Esophagus squamous epithelium (tissue), 5 donors: ENCODE measurements at places on chromosomes 7 and 10.

GRCh38 chr7:68730194-68730593 is 868.1 kb upstream of the AUTS2 start:
- H3K4me3 ChIP-seq, result no peak overlapping the region
- H3K27me3 ChIP-seq, result no peaks in the 10 kb centered on the region
- no peaks in the 10 kb centered on the region for H3K4me1 ChIP-seq
- H3K27ac ChIP-seq, result no peak overlapping the region
- H3K36me3 ChIP-seq, result no peaks in the 10 kb centered on the region

DNA sequence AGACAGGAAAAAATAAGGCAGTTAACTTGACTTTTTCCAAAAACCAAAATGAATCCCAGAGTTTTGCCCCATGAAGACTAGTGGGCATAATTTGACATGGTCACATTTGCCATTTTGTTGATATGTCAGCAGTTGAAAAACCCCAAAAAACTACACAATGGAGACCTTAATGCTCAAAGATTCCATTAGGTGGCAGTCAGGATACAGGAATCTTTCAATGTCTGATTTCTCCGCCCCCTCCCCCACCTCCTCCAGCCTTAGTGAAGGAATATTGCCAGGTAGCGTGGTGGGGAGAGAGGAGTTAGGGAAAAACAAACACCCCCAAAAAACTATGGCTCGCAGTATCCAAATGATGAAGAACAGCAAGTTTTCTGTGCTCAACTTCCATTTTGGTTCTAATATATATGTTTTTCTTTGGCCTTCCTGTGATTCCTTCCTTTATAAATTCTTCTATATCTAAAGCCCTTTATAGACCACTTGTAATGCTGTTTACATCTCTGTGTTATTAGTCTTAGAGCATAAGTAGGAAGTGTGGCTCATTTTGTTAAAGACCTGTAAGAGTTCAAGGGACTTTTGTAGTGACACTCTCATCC is 6.7 kb upstream of the SMNDC1 start:
- H3K27ac ChIP-seq, result no peak overlapping the region
- H3K4me3 ChIP-seq, result no peak overlapping the region
- DNase-seq, result no peak
- H3K4me1 ChIP-seq, result no peaks in the 10 kb centered on the region
- H3K36me3 ChIP-seq, result no peaks in the 10 kb centered on the region

DNA sequence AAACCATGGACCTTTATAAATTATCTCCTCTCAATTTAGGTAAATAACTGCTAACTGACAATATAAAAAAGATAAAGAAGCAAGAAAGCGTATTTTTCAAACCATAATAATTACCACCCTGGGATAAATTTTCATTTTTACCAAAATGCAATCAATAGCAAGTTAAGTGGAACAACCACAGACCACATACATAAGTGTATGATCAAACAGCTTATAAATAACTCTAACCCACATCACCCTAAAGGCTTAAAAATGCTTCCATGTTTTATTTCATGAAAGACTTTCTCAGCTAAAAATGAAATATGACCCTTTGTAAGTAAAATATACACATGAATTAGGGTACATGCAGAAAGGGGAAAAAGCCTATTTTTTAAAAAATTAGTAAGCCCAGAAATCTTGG is 156.5 kb downstream of the SGMS1 start:
- H3K27ac ChIP-seq, result no peak overlapping the region
- H3K36me3 ChIP-seq, result no peaks in the 10 kb centered on the region
- DNase-seq, result no peak
- no peak overlapping the region for H3K4me3 ChIP-seq

DNA sequence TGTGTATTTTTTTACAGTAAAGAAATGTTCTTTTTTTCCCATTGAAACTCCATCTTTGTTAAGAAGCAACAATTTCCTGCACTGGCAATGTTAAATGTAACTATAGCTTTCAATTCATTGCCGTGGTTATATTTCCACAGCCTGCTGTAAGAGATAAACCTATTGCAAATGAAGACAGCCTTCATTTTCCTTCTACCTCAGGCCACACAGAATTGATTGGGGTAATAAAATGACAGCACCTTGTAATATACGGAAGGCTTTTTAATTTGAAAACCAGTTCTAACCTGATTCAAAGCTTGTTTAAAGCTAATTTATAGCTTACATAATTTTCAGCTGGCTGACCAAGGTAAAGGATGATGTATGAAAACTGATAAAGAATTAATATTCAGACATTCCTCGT is 161.9 kb downstream of the PHF14 start:
- H3K4me3 ChIP-seq, result no peak overlapping the region
- no peak overlapping the region for H3K27ac ChIP-seq
- no peaks in the 10 kb centered on the region for H3K27me3 ChIP-seq

DNA sequence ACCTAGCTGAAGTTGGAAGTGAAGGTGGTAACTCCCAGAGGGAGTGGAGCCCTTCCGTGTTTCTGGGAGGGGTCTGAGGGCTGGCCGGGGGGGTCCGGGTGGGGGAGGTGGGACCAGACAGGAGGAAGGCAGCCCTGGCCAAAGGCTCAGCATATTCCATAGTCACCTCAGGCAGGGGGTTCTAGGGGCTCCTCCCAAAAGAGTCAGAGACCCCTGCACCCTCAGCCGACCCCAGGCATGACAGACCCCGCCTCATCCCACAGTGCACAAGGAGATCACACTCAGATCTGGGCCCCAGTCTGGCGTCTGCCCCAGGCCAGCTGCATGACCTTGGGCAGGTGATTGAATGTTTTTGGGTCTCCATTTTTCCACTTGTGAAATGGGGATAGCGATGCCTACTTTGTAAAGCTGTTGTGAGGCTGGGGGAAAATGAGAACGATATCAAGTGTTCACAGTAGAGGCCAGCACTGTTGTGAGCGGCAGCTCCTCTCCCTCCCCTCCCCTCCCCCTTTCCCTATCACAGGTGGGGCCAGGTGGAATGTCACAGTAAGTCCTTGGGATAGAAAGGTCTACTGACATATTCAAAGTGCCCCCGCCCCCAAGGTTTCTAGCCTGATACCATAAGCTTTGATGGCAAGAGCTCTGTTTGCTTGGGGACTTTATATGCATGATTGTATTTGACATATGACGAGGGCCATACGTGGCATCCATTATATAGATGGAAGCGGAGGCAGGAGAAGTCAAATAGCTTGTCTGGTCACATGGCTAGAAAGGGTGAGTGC is 33.3 kb downstream of the DNAJB12 start:
- peak overlapping the region; percentile 88 for H3K27ac ChIP-seq
- no peak overlapping the region for H3K4me3 ChIP-seq
- no peaks in the 10 kb centered on the region for H3K36me3 ChIP-seq
- no peak for DNase-seq
- H3K4me1 ChIP-seq, result peaks cover 98% of the 10 kb centered on the region

GRCh38 chr7:149800169-149800555 is 26.8 kb upstream of the ZNF467 start:
- no peak overlapping the region for H3K4me3 ChIP-seq
- no peaks in the 10 kb centered on the region for H3K36me3 ChIP-seq
- no peak for DNase-seq
- no peak overlapping the region for H3K27ac ChIP-seq
- no peaks in the 10 kb centered on the region for H3K27me3 ChIP-seq

DNA sequence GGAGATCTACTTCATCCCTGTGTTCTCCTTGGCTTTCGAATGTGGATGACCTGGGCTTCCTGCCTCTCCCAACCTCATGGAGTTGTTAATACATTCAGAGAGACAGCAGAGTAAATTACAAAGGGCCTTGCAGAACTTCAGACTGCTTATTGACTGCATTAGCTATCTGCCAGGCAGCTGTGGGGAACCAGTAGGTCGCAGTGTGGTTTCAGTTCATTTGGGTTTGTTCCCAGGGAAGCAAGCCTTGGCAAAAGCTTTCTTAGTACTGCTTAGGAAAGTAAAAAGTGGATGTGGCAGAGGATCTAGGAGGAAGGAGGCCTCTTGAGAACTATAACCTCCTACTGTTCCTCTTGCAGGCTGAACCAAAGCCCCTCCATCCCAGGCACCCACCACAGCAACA is 9.2 kb downstream of the NPFFR1 start:
- H3K27me3 ChIP-seq, result no peaks in the 10 kb centered on the region
- no peaks in the 10 kb centered on the region for H3K4me1 ChIP-seq
- no peak overlapping the region for H3K27ac ChIP-seq
- no peak overlapping the region for H3K4me3 ChIP-seq
- no peak for DNase-seq
- no peaks in the 10 kb centered on the region for H3K36me3 ChIP-seq

- no peak overlapping the region for H3K27ac ChIP-seq
- no peaks in the 10 kb centered on the region for H3K27me3 ChIP-seq
- H3K4me1 ChIP-seq, result peaks cover 67% of the 10 kb centered on the region
- no peak for DNase-seq
- H3K4me3 ChIP-seq, result no peak overlapping the region
- no peaks in the 10 kb centered on the region for H3K36me3 ChIP-seq
These were observed 5.3 kb downstream of the CPXM2 start for GRCh38 chr10:123886292-123886691.

DNA sequence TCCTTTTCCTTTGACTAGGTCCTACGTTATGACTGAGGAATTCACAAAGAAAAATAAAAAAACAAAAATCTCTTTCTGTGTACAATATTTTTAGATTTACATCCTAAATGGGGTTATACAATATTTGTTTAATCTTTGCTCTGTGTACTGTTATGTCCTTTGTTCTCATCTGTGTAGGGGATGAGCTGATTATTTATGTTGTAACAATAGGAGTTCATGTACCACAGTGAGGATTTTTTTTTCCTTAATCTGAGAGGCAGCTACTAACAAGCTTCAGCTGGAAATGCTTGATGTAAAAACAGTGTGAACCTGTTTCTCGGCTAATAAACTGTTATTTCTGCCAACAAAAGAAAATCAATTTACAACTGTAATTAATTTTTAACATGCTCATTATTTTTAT is 58.0 kb downstream of the ORC5 start:
- H3K36me3 ChIP-seq, result no peaks in the 10 kb centered on the region
- no peak for DNase-seq
- no peaks in the 10 kb centered on the region for H3K4me1 ChIP-seq
- H3K27me3 ChIP-seq, result no peaks in the 10 kb centered on the region

- peak overlapping the region; percentile 39 for H3K27ac ChIP-seq
- no peak for DNase-seq
- no peaks in the 10 kb centered on the region for H3K36me3 ChIP-seq
- H3K4me1 ChIP-seq, result peaks cover 6% of the 10 kb centered on the region
These were observed 59.7 kb downstream of the PROSER2 start for GRCh38 chr10:11882646-11883375.

GRCh38 chr7:33806298-33807154 is 98.8 kb upstream of the BMPER start:
- peaks cover 11% of the 10 kb centered on the region for H3K4me1 ChIP-seq
- H3K27me3 ChIP-seq, result no peaks in the 10 kb centered on the region
- H3K4me3 ChIP-seq, result no peak overlapping the region
- H3K27ac ChIP-seq, result no peak overlapping the region

DNA sequence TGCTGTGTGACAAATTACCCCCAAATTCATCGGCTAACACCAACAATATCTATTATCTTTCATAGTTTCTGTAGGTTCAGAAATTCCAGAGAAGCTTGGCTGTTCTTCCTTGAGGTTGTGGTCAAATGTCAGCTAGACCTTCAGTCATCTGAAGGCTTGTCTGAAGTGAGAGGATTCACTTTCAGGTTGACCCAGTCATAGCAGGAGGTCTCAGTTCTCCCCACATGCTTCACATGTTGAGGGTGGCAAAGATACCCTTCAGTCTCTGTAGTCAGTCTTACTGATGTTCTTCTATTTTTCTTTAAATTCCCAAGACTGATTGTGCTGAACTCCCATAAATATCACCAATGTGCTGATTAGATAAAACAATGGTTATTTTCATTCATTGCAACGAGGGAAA is 1692.0 kb downstream of the REEP3 start:
- no peaks in the 10 kb centered on the region for H3K27me3 ChIP-seq
- DNase-seq, result no peak
- H3K27ac ChIP-seq, result no peak overlapping the region

- no peaks in the 10 kb centered on the region for H3K36me3 ChIP-seq
- no peak for DNase-seq
- H3K4me1 ChIP-seq, result peaks cover 5% of the 10 kb centered on the region
- H3K27me3 ChIP-seq, result no peaks in the 10 kb centered on the region
- no peak overlapping the region for H3K27ac ChIP-seq
- H3K4me3 ChIP-seq, result no peak overlapping the region
These were observed 3.5 kb upstream of the AKR1B1 start for GRCh38 chr7:134462337-134462925.

DNA sequence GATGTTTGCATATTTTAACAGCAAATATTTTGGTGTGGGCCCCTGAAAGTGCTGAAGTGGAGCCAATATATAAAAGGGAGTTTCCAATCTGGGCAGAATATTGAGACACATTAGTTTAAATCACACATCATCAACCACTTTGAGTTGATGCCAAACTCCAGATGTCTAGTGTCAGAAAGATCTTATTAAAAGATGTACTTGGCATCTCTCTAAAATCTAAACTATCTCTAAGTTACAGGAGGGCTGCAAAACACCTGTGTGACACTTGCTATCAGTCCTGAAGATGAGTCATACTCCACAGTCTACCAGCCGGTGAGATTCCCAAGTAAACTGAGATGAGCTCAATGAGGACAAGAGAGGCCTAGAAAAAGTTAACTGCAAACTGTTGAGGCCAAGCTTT is 11.4 kb downstream of the JAZF1 start:
- no peak for DNase-seq
- H3K4me3 ChIP-seq, result no peak overlapping the region
- no peak overlapping the region for H3K27ac ChIP-seq

GRCh38 chr7:105261689-105262088 is 127.0 kb downstream of the SRPK2 start:
- peaks cover 24% of the 10 kb centered on the region for H3K4me1 ChIP-seq
- no peak overlapping the region for H3K4me3 ChIP-seq
- no peaks in the 10 kb centered on the region for H3K36me3 ChIP-seq
- DNase-seq, result no peak

- DNase-seq, result no peak
- H3K27me3 ChIP-seq, result peaks cover 79% of the 10 kb centered on the region
These were observed 4.8 kb upstream of the ADRB1 start for GRCh38 chr10:114038819-114039218.

GRCh38 chr10:12186323-12186722 is 9.4 kb downstream of the NUDT5 start:
- H3K27me3 ChIP-seq, result no peaks in the 10 kb centered on the region
- no peaks in the 10 kb centered on the region for H3K4me1 ChIP-seq
- H3K27ac ChIP-seq, result no peak overlapping the region

- peaks cover 6% of the 10 kb centered on the region for H3K4me1 ChIP-seq
- H3K36me3 ChIP-seq, result no peaks in the 10 kb centered on the region
- H3K4me3 ChIP-seq, result no peak overlapping the region
- H3K27ac ChIP-seq, result no peak overlapping the region
- DNase-seq, result no peak
- peaks cover 4% of the 10 kb centered on the region for H3K27me3 ChIP-seq
These were observed 145.5 kb downstream of the BMS1 start for GRCh38 chr10:42928064-42928463.
